Activated T-helper 1 cell treated with anti-CD3 and anti-CD28 coated beads, Interleukin-2, amount 50 U/mL, for 16 hours (primary cell): ENCODE measurements at places on chromosomes 4 and X.

DNA sequence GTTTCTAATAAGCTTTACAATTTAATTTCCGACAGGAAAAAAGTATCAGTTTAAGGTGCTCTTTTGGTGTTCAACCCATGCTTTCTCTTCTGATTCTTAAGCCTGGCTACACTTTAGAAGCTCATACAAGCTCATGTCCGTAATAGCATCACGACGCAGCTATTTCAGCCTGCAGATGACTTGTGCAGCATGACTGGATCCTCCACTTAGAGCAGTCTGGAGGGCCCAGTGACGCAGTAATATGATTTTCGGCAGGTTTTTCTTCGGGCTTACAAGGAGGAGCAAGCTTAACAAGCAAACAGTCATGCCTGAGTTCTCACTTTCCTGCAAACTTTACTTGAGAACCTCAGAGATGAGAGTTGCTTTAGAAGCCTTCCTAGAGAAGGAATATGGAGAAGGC is 85.3 kb upstream of the MAML3 start:
- DNase-seq: no peak

DNA sequence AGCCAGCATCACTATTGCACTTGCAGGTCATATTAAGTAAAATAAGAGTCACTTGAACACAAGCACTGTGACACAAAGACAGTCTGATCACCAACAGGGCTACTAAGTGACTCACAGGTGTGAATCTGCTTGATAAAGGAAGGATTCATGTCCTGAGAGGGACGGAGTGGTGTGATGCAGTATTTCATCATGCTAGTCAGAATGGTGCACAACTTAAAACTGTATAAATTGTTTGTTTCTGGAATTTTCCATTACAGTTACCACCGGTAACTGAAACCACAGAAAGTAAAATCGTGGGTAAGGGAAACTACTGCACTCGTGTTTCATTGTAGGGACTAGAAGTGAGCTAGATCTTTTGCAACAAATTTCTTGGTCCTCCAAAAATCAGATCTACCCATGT is 109.7 kb downstream of the ELOVL6 start:
- no peak for DNase-seq

GRCh38 chrX:40207626-40208025 is 109.9 kb upstream of the BCOR start:
- DNase-seq: no peak

- DNase-seq: no peak
Measured at GRCh38 chrX:134603806-134604700, 54.2 kb downstream of the PLAC1 start.

- DNase-seq: no peak
Measured at GRCh38 chr4:66572949-66573348, 902.7 kb upstream of the EPHA5 start.

DNA sequence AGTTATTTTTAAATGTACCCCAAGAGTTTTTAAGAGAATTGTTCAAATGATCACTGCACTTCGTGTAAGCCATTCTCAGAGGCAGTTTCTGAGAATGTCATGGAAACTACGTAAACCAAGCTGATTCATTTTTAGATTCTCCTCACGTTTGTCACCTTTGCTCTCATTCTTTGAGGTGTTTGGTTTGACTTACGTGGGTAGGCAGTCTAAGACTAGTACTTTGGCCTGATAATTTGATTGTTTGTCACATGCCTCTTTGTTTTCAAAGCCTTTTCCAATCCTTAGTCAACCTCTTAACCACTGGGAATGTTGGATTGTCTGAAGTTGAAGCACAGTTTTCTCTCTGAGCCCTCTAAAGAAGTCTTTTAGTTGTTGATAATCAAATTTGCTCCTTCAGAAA is 10.5 kb downstream of the SEPTIN11 start:
- DNase-seq: no peak

DNA sequence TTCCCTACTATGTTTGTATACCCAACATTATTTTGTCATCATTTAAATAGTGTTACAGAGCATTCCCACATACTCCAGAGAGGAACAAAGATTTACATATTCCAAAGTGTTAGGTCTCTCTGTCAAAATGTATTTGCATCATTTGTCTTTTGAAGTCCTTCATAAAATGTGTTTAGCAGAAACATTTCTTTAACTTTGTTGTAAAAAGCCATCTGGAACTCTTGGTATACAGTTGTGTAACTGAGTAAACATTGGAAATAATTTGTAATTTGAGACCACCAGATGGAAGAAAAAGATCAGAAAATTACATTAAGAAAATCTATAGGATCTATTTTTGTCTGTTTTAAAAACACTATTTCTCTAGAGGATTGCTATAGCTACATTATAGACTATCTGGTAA is 56.6 kb upstream of the ALB start:
- no peak for DNase-seq

DNA sequence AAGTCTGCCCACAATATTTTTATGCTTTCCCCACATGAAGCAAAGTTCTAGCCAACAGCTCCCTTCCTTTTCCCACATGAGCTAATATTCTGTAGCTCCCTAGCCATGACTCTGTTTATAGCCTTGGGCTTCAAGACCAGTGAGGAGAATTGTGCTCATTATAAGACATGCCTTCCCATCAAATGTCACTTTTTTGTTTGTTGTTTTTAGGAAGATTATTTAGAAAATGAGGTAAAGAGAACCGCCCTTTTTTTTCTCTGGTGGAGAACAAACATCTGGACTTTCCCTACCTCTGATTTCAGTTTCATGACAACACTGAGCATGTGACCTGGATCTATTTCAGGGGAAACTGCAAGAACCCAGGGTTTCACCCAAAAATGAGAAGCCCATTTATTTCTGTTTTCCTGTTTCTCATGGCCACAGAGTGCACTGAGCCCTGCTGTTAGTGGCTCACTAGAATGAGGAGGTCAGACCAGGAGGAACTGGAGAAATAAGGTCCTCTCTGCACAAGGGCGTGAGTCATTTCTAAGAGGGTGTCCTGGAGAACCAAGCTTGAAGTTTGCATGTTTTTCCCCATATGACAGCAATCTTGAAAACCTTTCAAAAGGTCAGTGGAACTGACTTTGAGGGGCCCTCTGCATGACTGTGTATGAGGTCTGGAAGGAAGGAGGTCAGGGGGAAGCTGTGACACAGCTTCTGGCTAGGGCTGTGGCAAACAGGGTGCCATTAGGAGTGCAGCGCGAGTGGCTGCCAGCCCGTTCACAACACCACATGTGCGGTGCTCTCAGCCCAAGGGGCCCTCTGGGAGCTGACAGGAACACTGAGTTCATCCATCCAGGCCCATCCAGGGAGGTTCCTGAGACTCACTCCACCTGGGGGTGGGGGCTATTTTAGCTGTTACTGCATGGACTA is 55.2 kb downstream of the CHST7 start:
- DNase-seq: no peak

DNA sequence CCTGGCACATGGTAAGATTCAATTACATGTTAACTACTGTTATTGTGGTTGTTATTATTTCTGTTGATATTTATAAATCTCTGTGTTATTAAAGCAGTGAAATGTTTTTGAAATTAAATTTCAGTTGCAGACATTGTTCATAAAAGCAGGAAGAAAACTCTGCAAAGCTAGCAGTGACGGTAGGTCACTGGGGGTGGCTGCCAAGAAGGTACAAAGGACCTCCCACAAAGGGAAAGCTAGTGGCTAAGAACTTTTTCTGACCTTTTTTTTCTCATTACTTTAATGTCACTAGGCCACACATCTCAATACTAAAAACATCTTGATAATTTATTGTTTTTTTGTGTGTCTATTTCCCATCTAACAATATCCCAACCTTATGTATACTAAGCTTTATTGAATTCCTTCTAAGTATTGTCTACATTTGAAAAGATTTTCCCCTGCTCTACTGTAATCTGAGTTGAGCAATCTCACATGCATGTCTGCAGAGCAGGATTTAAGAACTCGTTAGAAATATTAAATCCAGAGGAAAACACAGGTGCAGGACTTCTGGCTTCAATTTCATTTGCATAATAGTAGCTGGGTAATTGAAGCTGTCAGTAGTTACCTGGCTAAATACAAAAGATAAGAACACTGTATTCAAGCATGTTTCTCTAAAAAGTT is 197.3 kb downstream of the CFAP299 start:
- no peak for DNase-seq

DNA sequence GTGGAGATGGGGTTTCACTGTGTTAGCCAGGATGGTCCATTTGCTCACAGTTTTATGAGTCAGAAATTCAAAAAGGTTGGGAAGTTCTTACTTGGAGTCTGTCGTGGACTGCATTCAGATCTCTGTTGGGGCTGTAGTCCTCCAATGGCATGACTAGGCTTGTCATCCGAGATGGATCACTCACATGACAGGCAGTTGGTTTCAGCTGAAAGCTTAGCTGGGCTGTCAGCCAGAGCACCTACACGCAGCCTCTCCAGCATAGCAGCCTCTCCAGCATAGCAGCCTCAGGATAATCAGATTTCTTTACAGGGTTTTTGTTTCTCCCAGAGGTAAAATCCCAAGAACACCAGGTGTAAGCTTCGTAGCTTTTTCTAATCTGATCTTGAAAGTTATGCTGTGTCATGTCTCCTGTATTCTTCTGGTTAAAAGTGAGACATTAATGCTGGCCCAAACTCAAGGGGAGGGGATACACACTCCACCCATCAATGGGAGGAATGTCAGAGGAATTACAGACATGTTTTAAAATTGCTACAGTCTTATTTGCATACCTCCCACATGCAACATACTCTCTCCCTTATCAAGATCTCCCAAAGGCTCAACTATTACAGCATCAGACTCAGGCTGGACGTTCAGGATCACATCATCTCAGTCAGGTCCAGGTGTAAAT is 31.6 kb upstream of the SOD3 start:
- DNase-seq: no peak

GRCh38 chr4:113815826-113816225 is 54.3 kb upstream of the CAMK2D start:
- DNase-seq: no peak

- no peak for DNase-seq
Measured at GRCh38 chr4:26594778-26595177, 10.9 kb downstream of the TBC1D19 start.

GRCh38 chr4:77025643-77026321 is 50.0 kb downstream of the CCNI start:
- no peak for DNase-seq

DNA sequence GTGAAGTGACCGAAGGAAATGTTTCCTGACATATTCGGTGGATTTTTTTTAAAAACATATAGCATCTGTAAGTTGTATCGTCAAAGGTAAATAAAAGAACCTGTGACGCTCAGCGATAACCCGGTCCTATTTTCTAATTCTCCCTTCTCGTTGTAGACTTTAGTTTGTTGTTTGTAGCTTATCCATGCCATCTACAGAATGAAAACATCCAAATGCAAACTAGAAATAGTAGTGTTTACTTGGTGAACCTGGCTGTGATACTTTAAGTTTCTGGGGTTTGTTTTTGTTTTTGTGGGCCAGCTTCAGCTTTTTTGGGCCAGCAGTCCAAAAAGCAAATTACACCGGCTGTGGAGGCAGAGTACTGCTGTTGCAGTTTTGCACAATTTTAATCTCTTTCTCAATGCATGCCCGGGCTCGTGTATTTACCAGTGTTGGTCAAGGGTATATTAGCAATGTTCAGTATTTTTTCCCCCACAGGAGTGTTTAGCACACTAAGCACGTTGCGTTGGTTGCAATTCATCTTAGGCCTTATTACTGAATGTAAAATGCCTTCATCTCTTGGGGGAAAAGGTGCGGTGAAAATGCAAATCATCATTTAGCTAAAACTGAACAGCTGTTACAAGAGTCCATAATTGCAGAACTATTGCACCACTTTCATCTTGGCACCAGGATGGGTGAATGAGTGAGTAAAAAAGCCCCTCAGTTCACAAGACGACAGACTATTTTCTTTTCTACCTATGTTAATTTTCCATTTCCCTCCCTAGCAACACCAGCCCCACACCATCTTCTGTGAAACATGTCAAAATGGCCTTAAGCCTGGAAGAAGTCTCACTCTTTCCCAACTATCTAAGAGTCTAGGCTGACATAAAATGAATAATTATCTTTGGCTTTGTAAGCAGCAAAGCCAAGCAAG is 1.7 kb upstream of the CNOT6L start:
- no peak for DNase-seq

DNA sequence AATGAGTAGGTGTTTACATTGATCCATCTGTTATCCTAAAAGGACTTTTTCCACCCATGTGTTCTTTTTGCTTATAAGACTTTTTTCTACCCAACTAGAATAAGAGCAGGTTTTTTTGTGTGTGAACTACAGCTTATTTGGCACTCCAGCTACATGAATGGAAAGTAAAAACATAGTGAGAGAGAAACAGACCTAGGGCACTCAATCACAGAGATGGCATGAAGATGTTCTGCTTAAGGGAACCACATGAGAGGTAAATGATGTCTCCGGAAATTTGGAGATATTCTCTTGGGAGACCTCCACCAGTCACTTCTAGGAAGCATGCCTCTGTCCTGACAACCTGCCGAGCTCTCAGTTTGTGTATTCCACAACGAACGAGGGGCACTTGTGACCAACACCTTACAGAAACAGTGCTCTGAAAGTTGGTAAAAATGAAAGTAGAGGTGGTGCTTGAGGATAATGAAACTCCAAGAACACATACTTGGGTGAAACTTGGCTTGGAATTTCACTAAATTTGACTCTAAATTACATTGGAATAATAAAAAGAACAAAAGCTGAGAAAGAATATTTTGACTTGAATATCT is 788.4 kb upstream of the GALNTL6 start:
- no peak for DNase-seq

- no peak for DNase-seq
Measured at GRCh38 chr4:158741326-158742021, 18.3 kb upstream of the PPID start.

- no peak for DNase-seq
Measured at GRCh38 chr4:16817286-16817685, 81.2 kb downstream of the LDB2 start.

DNA sequence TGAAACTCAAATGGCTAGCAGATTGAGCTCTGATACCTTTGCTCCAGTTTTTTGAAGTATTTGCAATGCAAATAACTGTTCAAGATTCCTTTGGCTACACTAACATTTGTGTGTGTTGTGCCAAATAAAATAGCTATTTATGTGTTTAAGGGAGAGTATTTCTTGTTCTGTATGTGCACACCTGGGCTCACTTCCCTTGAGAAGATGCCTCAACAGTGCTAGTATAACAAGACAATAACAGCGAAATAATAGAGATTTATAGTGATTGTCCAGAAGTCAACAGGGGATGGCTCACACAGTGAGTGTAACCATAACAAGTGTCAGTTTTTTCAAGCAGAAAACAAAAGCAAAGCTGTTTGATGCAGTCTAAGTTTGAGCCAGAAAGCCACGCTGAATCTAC is 460.5 kb downstream of the CENPC start:
- no peak for DNase-seq

DNA sequence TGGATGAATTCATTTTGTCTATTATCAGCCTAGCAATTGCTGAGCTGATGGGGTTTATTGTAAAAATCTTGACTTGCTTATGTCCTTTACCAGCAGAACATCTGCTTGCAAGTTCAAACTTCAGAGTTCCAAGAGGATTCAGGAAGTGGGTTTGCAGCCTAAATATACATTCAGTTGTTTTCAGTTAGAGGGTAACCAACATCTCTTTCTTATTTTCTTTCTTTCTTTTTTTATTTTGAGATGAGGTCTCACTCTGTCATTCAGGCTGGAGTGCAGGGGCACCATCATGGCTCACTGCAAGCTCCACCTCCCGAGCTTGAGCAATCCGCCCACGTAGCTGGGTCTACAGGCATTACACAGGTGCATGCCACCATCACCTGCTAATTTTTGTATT is 31.4 kb upstream of the FHL1 start:
- no peak for DNase-seq
